ENCODE measurements at places on chromosomes 3 and 15.

- no peak for DNase-seq
Observed at GRCh38 chr3:66851894-66852613, 146.1 kb upstream of the KBTBD8 start.

GRCh38 chr3:171374260-171374659 is 85.9 kb downstream of the TNIK start:
- DNase-seq, result peak; percentile 39

- DNase-seq, result peak; percentile 92
Observed at GRCh38 chr3:136075218-136075808, 109.8 kb downstream of the PPP2R3A start.

GRCh38 chr15:63254991-63255390 is 22.4 kb upstream of the APH1B start:
- no peak for DNase-seq

- no peak for DNase-seq
Observed at GRCh38 chr3:59374091-59374817, 324.4 kb upstream of the CFAP20DC start.

Data from cardiac muscle cell (in vitro differentiated cells and primary cell).